Activated T-helper 2 cell treated with anti-CD3 and anti-CD28 coated beads, Interferon-gamma antibody, Interleukin-2, Interleukin-4, amounts not matched to agents 10 μg/mL and 5 μg/mL and 100 μg/mL, durations not matched to agents 14 hours and 24 hours and 36 hours (primary cell): ENCODE measurements at places on chromosomes 3 and 15.

GRCh38 chr3:136464502-136464901 is 214.4 kb downstream of the PCCB start:
- no peak for DNase-seq

- no peak for DNase-seq
Measured at GRCh38 chr3:3632449-3632848, 166.8 kb upstream of the LRRN1 start.

GRCh38 chr15:79008659-79009058 is 63.8 kb upstream of the CTSH start:
- DNase-seq, result no peak

- DNase-seq, result no peak
Measured at GRCh38 chr3:134126153-134126552, 96.4 kb upstream of the SLCO2A1 start.

DNA sequence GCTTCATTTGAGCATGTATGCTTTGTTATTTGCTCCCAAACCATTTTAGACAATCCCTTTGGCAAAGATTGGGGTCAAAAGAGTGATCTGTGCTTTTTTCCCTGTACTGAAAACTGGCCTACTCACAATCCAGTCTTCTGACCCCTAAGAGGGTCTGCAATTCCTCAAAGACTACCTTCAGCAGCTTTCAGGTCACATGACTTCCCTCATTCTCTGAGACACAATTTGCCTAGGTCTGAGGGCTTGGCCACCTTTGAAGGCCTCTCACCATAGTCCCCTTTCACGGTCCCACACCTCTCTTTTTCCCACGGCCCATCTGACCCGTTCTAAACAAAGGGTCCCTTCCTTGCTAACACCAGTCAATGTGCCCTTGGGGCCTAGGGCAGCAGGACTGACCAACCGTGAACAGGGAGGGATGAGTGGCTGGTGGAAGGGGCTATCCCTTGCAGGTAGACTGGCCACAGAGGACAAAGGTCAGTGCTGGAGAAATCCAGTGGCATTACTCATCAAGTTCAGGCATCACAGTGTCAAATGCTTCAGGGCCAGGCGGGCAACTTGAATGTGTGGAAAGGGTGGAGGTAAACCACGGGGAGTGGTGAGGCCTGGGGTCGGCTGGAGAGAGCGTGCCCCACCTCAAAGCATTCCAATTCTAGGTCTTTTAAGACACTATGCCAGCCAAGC is 10.8 kb downstream of the RASL12 start:
- no peak for DNase-seq

DNA sequence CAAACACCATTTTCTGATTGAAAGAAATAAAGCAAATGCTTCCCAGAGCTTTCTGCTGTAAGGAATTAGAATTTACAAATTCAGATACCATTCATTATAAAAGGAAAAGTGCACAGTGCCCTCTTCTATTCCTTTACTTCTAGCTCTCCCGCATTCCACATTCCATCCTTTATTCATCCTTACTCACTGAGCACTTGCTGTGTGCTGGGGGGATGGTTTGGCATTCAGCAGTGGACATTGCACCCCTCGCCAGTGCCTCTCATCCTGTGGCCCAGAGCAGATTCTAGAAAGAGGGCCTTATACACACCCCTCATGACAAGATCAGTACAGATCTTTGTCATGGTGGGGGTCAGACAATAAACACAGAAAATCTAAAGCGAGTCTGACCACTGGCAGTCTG is 73.0 kb downstream of the MGLL start:
- DNase-seq, result no peak

DNA sequence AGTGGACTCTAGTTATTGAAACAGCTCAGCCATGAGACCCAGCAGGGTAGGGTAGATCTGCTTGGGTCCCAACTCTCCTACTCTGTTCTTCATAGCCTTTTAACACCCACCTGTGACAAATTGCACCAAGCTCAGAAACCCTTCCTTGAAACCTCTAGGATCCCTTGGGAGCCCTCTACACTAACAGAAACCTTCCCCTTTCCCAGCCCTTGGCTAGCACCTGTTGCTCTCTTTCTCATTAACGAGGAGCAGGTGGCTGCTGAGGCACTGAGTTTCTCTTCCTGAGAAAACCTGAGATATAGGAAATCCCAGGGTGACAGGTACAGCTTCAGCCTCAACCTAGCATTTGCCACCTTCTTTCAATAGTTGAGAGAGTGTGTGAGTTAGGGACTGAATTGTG is 88.3 kb upstream of the CLSTN2 start:
- no peak for DNase-seq

GRCh38 chr3:98776140-98776493 is 13.0 kb downstream of the ST3GAL6 start:
- no peak for DNase-seq

GRCh38 chr15:52567871-52568600 is 794 bp downstream of the ARPP19 start:
- no peak for DNase-seq

DNA sequence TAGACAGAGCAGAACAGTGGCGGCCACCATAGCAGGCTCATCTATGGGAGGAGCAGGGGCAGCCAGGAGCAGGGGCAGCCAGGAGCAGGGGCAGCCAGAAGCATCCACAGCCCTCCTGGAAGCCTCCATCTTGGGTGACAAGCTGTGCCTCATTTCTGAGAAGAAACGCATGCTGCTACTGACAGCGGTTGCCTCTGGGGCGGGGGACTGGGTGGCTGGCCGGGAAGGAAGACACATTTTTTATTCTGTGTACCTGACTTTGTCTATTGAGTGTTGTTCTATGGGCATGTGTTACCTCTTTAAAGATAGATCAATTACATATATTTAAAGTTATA is 71.5 kb upstream of the KLF13 start:
- DNase-seq, result no peak

DNA sequence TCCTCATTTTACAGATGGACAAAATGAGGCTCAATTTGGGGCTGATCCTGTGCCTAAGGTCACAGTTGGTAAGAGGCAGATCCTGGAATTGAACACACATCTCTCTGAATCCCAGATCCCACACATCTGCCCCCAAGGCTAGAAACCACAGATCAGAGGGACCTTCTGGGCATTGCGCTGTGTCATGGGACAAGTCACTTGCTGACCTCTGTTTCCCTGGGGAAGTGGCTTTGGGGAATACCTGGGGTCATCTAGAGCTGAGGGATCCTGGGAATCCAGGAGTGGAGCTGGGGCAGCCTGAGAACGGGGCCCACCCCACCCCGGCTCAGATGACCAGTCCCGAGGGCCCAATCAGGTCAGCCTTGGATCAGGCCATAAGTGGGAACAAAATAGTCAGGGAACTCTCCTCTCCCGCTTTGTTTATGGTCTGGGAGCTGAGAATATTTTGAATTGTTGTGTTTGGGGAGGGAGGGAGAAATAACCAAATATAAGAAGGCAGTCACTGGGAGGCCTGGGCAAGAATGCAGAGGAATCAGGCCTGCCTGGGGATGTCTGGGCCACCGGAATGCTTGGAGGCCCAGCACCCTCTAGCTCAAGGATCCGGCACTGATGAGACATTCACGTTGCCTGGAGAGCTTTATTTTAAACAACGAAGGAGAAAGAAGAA is 8.8 kb upstream of the SLC6A6 start:
- no peak for DNase-seq

DNA sequence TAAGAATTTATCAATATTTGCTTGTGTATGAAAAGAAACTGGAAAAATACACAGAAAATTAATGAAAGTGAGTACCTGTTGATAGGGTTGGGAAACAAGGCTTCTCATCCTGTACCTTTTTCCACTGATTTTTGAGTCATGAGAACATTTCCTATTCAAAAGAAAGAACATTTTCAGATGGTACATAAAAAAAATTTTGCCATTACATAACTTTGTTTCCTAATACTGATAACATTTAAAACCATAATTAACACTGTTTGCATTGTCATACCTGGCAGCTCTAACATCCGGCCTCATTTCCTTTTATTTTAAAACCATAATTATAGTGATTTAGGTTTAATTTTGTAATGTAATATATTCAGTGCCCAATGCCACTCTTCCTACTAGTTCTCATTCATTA is 11.7 kb downstream of the NKTR start:
- DNase-seq, result no peak

DNA sequence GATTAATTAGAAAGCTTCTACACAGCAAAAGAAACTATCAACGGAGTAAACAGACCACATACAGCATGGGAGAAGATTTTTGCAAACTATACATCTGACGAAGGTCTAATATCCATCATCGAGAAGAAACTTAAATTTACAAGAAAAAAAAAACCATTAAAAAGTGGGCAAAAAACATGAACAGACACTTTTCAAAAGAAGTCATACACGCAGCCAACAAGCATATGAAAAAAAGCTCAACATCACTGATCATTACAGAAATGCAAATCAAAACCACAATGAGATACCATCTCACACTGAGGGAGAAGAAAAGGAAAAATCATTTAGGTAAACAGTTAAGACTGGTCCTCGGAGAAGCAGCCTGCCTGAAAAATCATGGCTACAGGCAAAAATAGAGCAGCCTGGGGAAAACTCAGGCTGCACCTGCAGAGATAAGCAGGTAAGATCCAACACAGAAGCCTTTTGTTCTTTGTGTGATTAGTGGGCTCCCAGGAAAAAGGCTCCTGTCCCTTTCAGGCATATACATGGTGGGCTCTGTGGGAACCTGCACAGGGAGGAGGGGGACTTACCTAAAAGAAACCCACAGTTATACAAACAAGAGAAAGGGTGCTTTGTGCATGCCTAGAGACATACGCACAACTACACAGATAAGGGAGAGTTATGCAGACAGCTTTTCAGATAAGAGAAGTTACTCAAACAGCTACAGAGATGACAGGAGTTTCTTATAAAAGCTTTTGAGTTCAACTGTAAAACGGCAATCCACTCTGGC is 49.3 kb downstream of the C3orf70 start:
- DNase-seq, result no peak

GRCh38 chr3:135304378-135304777 is 509.3 kb downstream of the EPHB1 start:
- no peak for DNase-seq

DNA sequence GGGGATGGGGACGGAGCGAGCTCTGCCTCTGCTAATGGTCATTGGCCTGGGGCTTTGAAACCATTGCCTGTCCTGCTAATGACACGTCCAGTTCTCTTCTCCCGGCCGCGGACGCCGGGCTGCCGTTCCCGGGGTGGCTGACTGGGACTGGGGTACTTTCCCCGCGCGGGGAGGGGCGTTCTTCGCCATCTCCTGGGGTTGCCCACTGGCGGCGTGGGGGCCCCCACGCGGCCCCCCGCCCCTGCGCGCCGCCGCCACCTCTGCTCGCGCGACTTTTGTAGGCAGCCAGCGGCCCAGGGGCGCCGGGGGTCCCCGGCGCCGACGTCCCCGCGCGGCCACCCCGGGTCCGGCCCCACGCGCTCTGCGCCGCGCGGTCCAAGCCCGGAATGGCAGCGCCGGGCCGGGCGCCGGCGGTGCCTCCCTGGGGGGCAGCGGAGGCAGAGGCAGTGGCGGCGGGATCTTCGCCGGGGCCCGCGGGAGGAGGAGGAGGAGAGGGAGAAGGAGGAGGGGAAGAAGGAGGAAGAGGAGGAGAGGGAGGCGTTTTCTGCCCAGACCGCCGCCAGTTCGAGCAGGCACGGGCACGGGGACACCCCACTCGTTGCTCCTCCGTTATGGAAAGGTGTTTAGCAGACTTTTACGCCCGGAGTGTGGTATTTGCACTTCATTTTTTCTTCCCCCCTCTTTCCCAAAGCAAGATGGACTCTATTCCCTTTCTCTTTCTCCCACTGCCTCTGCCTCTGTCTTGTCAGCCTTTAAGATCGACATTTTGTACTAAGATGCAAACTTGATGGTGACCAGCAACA is 2.3 kb downstream of the BBX start:
- peak; percentile 16 for DNase-seq

DNA sequence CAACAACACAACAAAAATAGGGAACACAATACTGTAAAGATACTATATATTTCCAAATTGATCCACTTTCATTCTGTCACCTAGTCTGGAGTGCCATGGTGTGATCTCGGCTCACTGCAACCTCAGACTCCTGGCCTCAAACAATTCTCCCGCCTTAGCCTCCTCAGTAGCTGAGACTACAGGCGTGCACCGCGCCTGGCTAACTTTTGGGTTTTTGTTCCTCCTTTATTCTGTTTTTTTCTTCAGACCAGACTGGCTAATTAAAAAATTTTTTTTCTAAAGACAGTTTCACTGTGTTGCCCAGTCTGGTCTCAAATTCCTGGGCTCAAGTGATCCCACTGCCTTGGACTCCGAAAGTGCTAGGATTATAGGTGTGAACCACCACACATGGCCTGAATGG is 5.3 kb downstream of the BCL2L10 start:
- DNase-seq, result no peak
